ENCODE measurements at places on chromosomes 16 and 17.

- no peak for DNase-seq
Observed at GRCh38 chr17:16870253-16871245, 101.4 kb downstream of the TNFRSF13B start.

- DNase-seq, result no peak
Observed at GRCh38 chr17:50767030-50767429, 288 bp downstream of the ANKRD40CL start.

GRCh38 chr16:25260416-25260815 lies 2.8 kb upstream of the ZKSCAN2 start:
- no peak for DNase-seq

GRCh38 chr16:50842589-50842988 lies 100.7 kb downstream of the CYLD start:
- DNase-seq, result no peak

DNA sequence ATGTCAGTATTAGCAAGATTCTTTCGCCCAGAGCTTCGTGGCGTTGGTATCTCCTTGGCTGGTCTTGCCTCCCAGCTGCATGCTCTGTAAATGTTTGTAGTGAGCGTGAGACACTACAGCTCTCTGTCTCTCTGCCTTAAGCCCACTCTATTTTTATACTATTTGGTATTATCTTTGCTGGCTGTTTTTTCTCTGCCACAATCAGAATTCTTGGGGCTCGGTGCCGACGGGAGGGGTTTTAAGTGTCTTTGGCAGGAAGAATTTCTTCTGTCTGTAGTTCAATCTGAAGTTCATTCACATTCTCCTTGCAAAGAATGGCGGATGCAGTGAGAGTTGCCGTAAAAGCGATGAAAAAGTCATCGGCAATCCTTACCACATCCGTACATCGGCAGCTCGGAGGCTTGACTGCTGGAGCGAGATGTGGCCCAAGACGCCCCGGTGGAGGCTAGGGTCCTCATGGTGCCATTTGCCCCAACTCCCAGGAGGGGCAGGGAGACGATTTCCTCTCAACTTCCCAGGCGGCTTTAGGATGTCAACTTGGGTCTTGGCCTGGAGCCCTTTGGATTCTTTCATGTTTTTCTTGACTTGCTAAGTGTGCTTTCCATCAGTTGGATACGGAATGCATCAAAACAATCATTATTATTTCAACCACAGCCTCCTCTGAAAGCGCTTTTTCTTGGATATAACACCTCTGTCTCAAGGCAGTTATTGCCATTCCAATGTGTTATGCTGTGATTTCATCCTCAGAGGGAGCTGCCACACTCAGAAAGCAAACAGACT lies 132.3 kb upstream of the SDK2 start:
- DNase-seq, result no peak
